Karpas-422 (cell line): ENCODE measurements at places on chromosomes 5 and 9.

- DNase-seq: no peak
Observed at GRCh38 chr9:27489087-27489876, 34.8 kb upstream of the IFNK start.

DNA sequence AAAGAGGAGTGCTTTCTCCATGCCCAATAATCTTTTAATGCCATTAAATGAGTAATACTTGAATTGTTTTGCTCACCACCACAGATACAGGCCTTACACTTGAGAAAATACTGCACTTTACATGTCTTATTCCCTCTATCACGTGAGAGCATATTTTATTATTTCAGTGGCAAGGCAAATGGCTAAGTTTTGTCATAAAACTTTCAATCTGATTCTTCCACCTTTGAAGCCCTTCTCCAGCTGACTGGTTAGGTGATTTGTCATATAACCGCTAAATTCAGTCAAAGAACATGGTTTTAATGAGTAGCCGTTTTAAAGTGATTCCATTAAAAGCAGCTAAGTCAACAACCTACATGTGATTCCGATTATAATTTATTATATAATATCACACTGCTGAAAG lies 43.8 kb downstream of the FAT2 start:
- no peak for DNase-seq

- peak; percentile 49 for DNase-seq
Observed at GRCh38 chr9:2465921-2466460, 155.6 kb upstream of the VLDLR start.

- no peak for DNase-seq
Observed at GRCh38 chr9:16031971-16032370, 479.1 kb downstream of the CCDC171 start.

- DNase-seq: no peak
Observed at GRCh38 chr5:43020399-43020746, 19.7 kb downstream of the ANXA2R start.

DNA sequence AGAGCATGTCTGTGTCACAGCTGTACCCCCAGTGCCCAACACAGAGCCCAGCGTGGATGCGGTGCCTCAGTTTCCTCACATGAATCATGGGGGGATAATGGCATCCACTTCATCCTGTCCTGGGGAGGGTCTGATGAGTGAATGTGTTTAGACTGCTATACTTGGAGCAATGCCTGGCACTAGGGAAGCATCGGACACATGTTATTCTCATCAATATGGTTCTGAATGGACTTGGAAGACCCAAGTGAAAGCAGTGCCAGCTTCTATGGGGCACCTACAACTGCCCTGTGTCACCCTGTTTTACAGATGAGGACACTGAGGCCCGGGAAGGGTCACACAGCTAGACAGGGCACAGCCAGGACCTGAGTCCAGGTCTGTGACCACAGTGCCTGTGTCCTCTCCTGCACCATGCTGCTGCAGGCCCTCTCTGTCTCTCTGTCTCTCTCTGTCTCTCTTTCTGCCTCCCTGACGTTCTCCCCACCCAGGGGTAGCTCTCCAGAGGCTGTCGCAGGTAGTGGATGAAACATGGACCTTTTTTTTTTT lies 42.3 kb upstream of the NEK6 start:
- peak; percentile 41 for DNase-seq
